ENCODE measurements at places on chromosomes 4 and X.
A peak's percentile ranks its signal among the peaks of the same experiment; 100 is the strongest.

DNA sequence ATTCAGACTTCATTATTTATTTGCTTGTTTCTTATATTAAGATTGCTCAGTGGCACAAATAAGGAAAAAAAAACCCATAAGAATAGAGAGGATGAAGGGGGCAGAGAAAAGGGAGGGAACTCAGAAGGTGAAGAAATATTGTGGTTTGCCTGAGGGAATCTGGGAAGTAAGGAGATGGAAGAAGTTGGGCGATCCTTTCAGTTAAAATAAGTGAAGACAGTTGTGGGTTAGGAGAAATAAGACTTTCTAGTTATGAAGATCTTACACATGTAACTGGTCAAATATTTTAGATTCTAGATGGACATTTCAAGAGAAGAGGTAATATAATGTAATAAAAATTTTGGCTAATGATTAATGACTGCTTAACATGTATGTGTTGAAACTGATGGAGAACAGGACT is 138.7 kb upstream of the LIMCH1 start:
- no peak overlapping the region for H3K4me3 ChIP-seq
- no peak for DNase-seq
- peak overlapping the region; percentile 13 for H3K27ac ChIP-seq
- peaks cover 9% of the 10 kb centered on the region for H3K27me3 ChIP-seq
- peaks cover 6% of the 10 kb centered on the region for H3K36me3 ChIP-seq

DNA sequence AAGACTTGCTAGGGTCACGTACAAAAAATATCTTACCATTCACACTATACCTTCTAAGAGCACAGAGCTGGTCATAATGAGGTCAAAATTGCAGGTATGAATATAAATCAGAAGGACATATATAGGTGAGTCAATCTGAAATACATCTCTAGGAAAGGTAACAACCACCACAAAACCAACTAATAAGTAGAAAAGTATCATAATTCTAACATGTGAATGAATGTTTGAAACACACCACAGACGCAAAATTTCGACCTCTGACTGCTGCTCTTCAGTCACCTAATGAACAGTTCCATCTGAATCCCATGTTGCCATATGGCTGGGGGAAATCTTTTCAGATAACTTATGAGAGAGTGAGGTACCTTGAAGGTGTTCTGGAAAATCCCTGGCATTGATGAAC is 22.1 kb downstream of the STAP1 start:
- H3K4me1 ChIP-seq, result peaks cover under 1% of the 10 kb centered on the region
- no peaks in the 10 kb centered on the region for H3K36me3 ChIP-seq

- H3K4me3 ChIP-seq, result no peak overlapping the region
- DNase-seq, result no peak
- H3K27ac ChIP-seq, result no peak overlapping the region
These were observed 42.5 kb upstream of the KCNIP4 start for GRCh38 chr4:21991050-21991449.

GRCh38 chr4:185018834-185019455 is 655 bp downstream of the HELT start:
- H3K27ac ChIP-seq, result no peak overlapping the region
- no peaks in the 10 kb centered on the region for H3K36me3 ChIP-seq
- no peak for DNase-seq
- H3K4me3 ChIP-seq, result no peak overlapping the region

DNA sequence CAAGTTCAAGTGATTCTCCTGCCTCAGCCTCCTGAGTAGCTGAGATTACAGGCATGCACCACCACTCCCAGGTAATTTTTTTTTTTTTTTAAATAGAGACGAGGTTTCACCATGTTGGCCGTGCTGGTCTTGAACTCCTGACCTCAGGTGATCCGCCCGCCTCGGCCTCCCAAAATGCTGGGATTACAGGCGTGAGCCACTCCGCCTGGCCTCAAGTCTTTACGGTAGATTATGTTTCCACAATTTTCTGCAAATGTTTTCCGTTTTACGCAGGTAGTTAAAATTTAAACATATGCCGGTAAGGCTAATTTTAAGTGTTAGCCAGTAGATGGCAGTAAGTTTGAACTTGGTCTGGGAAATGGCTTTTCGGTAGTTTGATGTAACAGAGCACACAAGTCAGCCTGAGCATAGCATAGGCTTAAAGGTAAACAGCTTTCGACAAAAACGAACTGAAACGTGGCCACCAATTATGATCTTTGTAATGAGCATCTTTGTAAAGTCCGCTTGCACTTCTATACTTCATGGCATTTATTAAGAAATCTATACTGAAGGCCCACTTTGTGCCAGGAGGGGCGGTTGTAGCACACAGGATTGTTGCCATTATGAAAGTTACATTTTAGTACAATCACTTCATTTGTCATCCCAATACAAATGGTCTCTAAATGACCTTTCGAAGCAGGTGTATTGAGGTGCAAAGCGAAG is 31.1 kb downstream of the CCKAR start:
- no peaks in the 10 kb centered on the region for H3K36me3 ChIP-seq
- no peak for DNase-seq
- H3K27me3 ChIP-seq, result peaks cover 4% of the 10 kb centered on the region
- no peaks in the 10 kb centered on the region for H3K4me1 ChIP-seq
- no peak overlapping the region for H3K4me3 ChIP-seq

DNA sequence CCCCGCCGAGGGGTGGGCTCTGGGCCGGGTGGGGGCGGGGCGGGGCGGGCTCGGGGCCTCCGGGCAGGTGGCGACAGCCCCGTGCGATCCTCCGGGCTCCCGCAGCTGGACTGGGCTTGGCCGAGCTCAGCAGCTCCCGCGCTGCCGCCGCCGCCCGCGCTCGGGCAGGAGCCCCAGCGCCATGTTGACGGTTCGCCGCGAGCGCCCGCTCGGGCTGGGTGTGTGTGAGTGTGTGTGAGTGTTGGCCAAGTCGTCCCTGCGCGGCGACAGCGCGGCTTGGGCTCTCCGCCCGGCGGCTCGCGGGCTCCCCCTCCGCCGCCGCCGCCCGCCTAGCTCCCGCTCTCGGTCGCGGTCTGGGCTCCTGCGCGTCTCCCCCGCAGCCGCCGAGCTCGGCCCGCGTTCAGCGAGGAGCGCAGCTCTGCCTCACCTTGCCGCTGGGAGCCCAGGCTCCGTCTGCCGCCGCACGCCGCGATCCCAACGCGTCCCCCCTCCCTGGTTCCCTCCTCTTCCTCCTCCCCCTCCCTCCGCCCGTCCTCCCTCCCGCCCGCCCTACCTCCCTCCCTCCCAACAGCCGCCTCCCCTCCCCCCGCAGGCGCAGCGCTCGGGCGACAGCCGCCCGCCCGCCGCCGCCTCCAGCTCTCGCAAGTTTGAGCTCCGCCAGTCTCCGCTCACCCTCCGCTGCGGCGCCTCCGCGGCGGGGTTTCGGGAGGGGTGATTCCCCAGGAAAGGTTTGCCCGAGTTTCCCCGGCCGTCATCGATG is at the start of gene BCOR:
TSS of gene BCOR (minus strand) at position 455 of the 760 bp plus-strand sequence. CDS start 20,029 bp downstream, outside the sequence.
- no peak within 1 kb of the TSS for H3K4me3 ChIP-seq
- H3K4me1 ChIP-seq, result peaks cover 17% of the 10 kb centered on the region
- H3K27ac ChIP-seq, result no peak within 1 kb of the TSS
- H3K27me3 ChIP-seq, result peaks cover 5% of the 10 kb centered on the region

- H3K4me3 ChIP-seq, result no peak overlapping the region
- no peak overlapping the region for H3K27ac ChIP-seq
- H3K4me1 ChIP-seq, result no peaks in the 10 kb centered on the region
- H3K36me3 ChIP-seq, result peaks cover 27% of the 10 kb centered on the region
These were observed 178.8 kb downstream of the DCLK2 start for GRCh38 chr4:150256841-150257730.

- H3K27ac ChIP-seq, result no peak overlapping the region
- peaks cover 2% of the 10 kb centered on the region for H3K27me3 ChIP-seq
- H3K36me3 ChIP-seq, result no peaks in the 10 kb centered on the region
- DNase-seq, result no peak
- no peak overlapping the region for H3K4me3 ChIP-seq
These were observed 156.0 kb upstream of the TTC29 start for GRCh38 chr4:147101678-147102077.

- H3K4me1 ChIP-seq, result peaks cover 14% of the 10 kb centered on the region
- peaks cover 3% of the 10 kb centered on the region for H3K36me3 ChIP-seq
- no peak overlapping the region for H3K27ac ChIP-seq
- H3K27me3 ChIP-seq, result peaks cover 5% of the 10 kb centered on the region
These were observed 161.2 kb upstream of the WDFY3 start for GRCh38 chr4:85127653-85128052.

GRCh38 chrX:69080855-69081465 is 84.3 kb downstream of the PJA1 start:
- DNase-seq, result no peak
- H3K27ac ChIP-seq, result no peak overlapping the region
- no peaks in the 10 kb centered on the region for H3K27me3 ChIP-seq
- no peak overlapping the region for H3K4me3 ChIP-seq

- DNase-seq, result no peak
- H3K27ac ChIP-seq, result no peak overlapping the region
- peaks cover 19% of the 10 kb centered on the region for H3K4me1 ChIP-seq
- H3K27me3 ChIP-seq, result peaks cover 4% of the 10 kb centered on the region
- H3K36me3 ChIP-seq, result peaks cover 7% of the 10 kb centered on the region
These were observed 264.3 kb downstream of the RAPGEF2 start for GRCh38 chr4:159366966-159367780.

GRCh38 chrX:138719396-138719795 is 7.9 kb upstream of the FGF13 start:
- no peaks in the 10 kb centered on the region for H3K4me1 ChIP-seq
- DNase-seq, result no peak
- H3K27ac ChIP-seq, result no peak overlapping the region
- no peak overlapping the region for H3K4me3 ChIP-seq
- no peaks in the 10 kb centered on the region for H3K27me3 ChIP-seq

DNA sequence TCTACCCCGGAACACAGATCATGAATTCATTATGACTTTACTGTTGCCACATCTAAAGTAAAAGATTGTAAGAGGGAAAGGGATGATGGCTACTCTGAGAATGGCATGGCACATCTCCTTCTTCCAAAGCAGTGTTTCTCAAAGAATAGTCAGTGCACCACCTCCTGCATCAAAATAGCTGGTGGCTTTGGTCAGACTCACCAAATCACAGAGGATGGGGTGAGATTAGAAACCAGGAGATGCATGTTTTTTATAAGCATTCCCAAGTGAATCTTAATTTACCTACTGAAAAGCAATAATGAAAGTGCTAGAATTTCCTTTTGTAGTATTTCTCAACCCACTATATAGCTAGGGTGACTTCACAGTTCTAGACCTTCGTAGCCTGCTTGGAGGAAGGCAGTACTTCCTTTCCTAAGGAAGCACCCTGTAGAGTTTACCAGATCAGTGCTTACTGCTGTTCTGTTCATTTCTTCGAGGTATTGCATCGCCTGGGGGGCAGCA is 340.8 kb upstream of the KLF3 start:
- DNase-seq, result no peak
- H3K27ac ChIP-seq, result no peak overlapping the region
- peak overlapping the region; percentile 7 for H3K4me3 ChIP-seq
- H3K36me3 ChIP-seq, result peaks cover 12% of the 10 kb centered on the region

DNA sequence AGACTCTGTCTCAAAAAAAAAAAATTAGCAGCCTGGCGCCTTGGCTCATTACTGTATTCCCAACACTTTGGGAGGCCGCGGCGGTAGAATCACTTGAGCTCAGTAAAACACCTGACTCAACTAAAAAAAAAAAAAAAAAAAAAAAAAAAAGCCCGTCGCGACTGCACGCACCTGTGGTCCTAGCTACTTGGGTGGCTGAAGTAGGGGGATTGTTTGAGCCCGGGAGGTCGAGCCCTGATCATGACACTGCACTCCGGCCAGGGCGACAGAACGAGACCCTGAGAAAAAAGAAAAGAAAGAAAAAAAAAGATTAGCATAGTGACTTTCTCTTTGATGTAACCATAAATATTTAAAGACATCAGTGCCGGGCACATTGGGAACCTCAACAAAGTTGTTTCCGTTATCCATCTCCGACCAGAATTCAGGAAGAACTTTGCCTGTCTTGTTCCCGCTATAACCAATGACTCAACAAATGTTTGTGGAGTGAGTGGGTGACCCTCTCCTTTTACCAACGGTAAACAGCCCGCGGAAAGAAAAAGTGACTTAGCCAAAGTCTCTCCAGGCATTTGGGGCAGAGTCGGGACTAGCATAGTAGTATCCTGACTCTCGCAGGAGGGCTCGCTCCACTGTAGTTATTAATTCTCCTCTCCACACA is 553 bp upstream of the MED28 start:
- H3K4me1 ChIP-seq, result peaks cover 29% of the 10 kb centered on the region
- H3K36me3 ChIP-seq, result peaks cover 17% of the 10 kb centered on the region
- DNase-seq, result no peak

- H3K27me3 ChIP-seq, result no peaks in the 10 kb centered on the region
- H3K4me1 ChIP-seq, result no peaks in the 10 kb centered on the region
- no peak for DNase-seq
- no peak overlapping the region for H3K4me3 ChIP-seq
- no peak overlapping the region for H3K27ac ChIP-seq
- no peaks in the 10 kb centered on the region for H3K36me3 ChIP-seq
These were observed 16.2 kb downstream of the GPAT3 start for GRCh38 chr4:83552083-83552482.

GRCh38 chrX:66176134-66176533 is 12.1 kb downstream of the HEPH start:
- H3K27ac ChIP-seq, result no peak overlapping the region
- H3K36me3 ChIP-seq, result peaks cover 54% of the 10 kb centered on the region
- no peak for DNase-seq
- H3K4me1 ChIP-seq, result no peaks in the 10 kb centered on the region
- H3K27me3 ChIP-seq, result no peaks in the 10 kb centered on the region
- peak overlapping the region; percentile 63 for H3K4me3 ChIP-seq

- no peak overlapping the region for H3K4me3 ChIP-seq
- DNase-seq, result no peak
- H3K36me3 ChIP-seq, result no peaks in the 10 kb centered on the region
- H3K4me1 ChIP-seq, result no peaks in the 10 kb centered on the region
- no peaks in the 10 kb centered on the region for H3K27me3 ChIP-seq
These were observed 48.1 kb downstream of the DCLK2 start for GRCh38 chr4:150126201-150126863.

DNA sequence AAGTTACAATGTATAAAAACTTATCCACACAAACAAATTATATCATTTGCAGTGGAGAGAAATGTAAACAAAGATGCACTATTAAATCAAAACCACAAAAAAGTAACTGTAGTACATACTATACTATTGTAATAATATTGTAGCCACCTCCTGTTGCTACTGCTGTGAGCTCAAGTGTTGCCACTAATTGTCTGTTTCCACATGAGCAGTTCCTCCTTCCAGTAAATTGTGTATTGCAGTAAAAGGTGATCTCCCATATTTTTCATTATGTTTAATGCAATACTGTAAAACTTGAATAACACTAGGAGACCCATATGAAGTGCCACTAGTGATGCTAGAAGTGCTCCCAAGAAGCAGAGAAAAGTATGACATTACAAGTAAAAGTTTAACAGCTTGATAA is 11.7 kb downstream of the LIN54 start:
- H3K36me3 ChIP-seq, result peaks cover 7% of the 10 kb centered on the region
- H3K27ac ChIP-seq, result no peak overlapping the region
- H3K27me3 ChIP-seq, result no peaks in the 10 kb centered on the region
- DNase-seq, result no peak

DNA sequence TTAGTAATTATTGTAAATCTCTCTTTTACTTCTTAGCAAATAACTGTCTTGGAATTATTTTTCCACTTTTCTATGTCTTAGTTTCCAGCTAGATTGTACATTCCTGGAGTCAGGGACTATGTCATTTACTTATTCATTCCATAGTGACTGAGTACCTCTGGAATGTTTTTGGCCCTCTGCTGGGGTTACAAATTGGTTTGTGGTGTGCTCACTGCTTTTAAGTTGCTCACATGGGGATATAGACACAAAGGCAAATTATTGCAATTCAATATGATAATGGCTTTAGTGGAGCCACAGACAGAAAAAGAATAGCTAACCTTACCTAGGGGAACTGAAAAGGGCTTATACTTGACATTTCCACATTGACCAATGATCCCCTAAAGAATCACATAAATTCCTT is 63.7 kb upstream of the PDGFRA start:
- H3K36me3 ChIP-seq, result no peaks in the 10 kb centered on the region
- no peak overlapping the region for H3K27ac ChIP-seq
- DNase-seq, result no peak
- no peaks in the 10 kb centered on the region for H3K4me1 ChIP-seq
- H3K4me3 ChIP-seq, result no peak overlapping the region
